Panc1 (cell line): ENCODE measurements at places on chromosomes 3 and 15.

DNA sequence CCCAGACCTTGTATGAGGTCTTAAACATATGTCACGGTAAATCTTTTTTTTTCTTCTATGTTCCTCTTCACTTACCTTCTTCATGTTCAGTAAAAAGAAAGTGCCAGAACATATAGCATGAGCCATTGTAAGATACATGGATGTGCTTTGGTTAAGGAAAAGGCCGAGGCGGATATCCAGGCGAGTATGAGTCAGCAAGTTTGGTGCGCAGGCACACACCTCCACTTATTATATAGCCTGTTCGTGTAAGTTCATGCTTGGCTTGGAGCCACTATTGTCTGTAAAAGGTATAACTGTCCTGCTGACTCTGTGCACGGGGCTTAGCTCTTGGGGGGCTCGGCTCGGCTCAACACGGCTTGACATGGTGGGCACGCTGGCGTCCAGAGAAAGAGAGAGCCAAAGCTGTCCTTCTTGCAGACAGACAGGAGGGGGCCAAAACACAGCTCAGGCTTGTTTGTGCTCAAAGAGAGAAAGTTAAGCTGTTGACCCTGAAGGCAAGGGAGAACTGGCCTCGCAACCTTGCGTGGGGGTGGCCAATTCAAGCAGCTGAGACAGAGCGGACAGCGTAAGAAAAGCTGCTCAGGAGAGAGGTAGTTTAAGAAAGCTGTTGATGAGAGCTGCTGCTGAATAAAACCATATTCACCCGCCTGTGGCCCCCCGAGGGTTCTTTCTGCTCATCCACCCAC is 251.2 kb downstream of the SLC9A9 start:
- no peak for DNase-seq

DNA sequence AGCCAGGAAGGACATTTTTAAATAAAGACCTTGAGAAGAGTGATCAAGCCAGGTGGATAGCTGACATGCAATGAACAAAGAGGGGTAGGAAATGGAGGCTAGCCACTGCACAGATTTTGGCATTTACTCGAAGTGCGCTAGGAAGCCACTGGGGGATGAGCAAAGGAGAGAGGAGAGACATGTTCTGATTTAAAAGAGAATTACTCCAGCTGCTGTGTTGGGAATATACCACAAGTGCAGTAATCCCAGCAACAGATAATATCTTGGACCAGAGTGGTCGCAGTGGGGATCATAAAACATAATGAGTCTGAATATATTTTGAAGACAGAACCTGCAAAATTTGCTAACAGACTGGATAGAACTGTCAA is 19.9 kb downstream of the KPNA4 start:
- DNase-seq, result no peak

GRCh38 chr15:91186904-91187656 is 87.0 kb downstream of the SV2B start:
- no peak for DNase-seq

- DNase-seq, result no peak
These were observed 82.0 kb downstream of the USF3 start for GRCh38 chr3:113614402-113614801.

GRCh38 chr3:53809764-53810400 is 36.3 kb downstream of the CHDH start:
- DNase-seq, result no peak

- no peak for DNase-seq
These were observed 74.7 kb upstream of the CNTN4 start for GRCh38 chr3:2023959-2024358.

DNA sequence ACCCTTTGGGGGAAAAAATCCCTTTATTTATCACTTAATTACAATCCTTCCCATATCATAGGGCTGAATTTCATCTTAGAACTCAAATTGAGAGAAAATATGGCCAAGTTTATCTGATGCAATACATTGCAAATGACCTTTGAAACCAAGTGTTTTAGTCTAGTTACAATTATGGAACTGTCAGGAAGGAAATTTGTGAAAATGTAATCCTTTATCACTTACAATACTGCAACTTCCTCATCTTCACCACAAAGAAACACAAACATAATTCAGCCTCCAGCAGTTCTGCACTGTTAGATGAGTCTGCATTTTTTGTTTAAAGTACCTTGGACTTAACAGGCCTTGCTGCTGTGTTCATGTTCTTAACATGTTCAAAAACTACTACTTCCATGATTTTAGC is 4.6 kb downstream of the CCPG1 start:
- no peak for DNase-seq

GRCh38 chr3:138081371-138082084 is 33.9 kb downstream of the DZIP1L start:
- no peak for DNase-seq

- DNase-seq, result no peak
These were observed 76.1 kb upstream of the DCLK3 start for GRCh38 chr3:36840453-36840921.

GRCh38 chr15:80850941-80851451 is 71.8 kb downstream of the CEMIP start:
- DNase-seq, result no peak

DNA sequence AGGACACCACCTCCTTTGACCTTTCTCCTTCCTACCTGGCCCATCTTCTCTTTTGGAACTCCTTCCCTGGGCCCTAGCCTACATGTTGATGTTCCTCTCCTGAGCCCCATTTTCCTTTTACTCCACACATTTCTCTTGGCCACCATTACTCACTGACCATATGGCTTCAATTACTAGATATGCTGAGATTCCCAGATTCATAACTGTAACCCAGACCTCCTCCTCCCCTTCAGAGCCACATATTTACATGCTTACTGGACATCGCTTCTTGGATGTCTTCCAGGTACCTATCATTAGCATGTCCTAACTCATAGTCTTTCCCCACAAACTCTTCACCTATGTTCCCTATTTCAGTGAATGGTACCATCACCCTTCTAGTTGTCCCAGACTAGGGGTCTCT is 24.4 kb upstream of the TRIM59 start:
- no peak for DNase-seq

DNA sequence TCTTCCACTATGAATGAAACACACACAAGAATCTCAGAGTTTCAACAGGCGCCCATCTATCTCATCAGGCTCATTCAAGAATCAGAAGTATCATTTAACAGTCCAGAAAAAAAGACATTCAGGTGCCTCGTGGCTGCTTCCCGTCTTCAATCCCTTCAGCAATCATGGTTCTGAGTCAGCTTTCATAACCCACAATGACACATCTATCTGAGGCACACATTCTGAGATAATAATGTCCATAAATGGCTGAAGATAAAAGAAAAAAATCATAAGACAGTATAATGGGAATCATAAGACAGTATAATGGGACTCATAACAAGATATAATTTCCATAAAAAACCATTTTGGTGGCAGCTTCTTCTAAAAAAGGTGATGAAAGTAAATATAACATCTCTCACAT is 52.4 kb downstream of the TNIK start:
- no peak for DNase-seq

- no peak for DNase-seq
These were observed 59.2 kb downstream of the PIAS1 start for GRCh38 chr15:68113273-68113672.

GRCh38 chr15:100140527-100141308 is 201.1 kb downstream of the ADAMTS17 start:
- no peak for DNase-seq

- DNase-seq, result no peak
These were observed 1.1 kb downstream of the BLM start for GRCh38 chr15:90718232-90718631.

GRCh38 chr15:93486407-93487117 is 397.6 kb upstream of the RGMA start:
- no peak for DNase-seq
